ENCODE measurements at places on chromosomes 4 and X. TPM values are rescaled to one million over a fixed set of nuclear protein-coding genes. Genes with fewer than 3 reads are reported as not detected.

The SPANXA2 gene
- total RNA-seq = not detected

The RNF150 gene
- total RNA-seq = 19.8 TPM

The CCNB3 gene
- total RNA-seq = 0.96 TPM

The CNKSR2 gene
- total RNA-seq = 2.3 TPM

The RAB33A gene
- 1.9 TPM for total RNA-seq

The CT55 gene
- not detected for total RNA-seq

The REPS2 gene
- total RNA-seq = 24.3 TPM

The PAGE4 gene
- not detected for total RNA-seq

Measured in ureter (tissue), 1 donor.